Articular chondrocyte of knee joint (primary cell): ENCODE measurements at places on chromosomes 12 and 14. TPM values are rescaled to one million over a fixed set of nuclear protein-coding genes. Genes with fewer than 3 reads are reported as not detected.

Gene CBX5
- total RNA-seq, result 67.9 and 72.2 TPM in 2 replicates

Gene GUCY2C
- total RNA-seq, result 0.11 TPM in 1 of 2 replicates, not detected in the other

Gene CDH24
- total RNA-seq, result 4.1 and 4.6 TPM in 2 replicates

Gene KRT72
- total RNA-seq, result not detected in 2 replicates

Gene MYL2
- not detected in 2 replicates for total RNA-seq

Gene TMTC1
- 115 and 127 TPM in 2 replicates for total RNA-seq

Gene C12orf76
- total RNA-seq, result 8.0 and 9.5 TPM in 2 replicates

Gene HECTD1
- 246 and 265 TPM in 2 replicates for total RNA-seq

Gene GLIPR1L1
- total RNA-seq, result not detected in 2 replicates

Gene ARMH4
- total RNA-seq, result 8.3 and 9.1 TPM in 2 replicates

Gene C12orf54
- 0.22 TPM in 1 of 2 replicates, not detected in the other for total RNA-seq

Gene RDH16
- 0.11 and 0.13 TPM in 2 replicates for total RNA-seq

Gene GZMB
- total RNA-seq, result not detected in 2 replicates

Gene CACNA2D4
- 0.78 and 1.2 TPM in 2 replicates for total RNA-seq

Gene TULP3
- 40.1 and 44.6 TPM in 2 replicates for total RNA-seq

Gene RERG
- 6.3 and 8.4 TPM in 2 replicates for total RNA-seq
